ENCODE measurements at places on chromosomes 16 and 17.

DNA sequence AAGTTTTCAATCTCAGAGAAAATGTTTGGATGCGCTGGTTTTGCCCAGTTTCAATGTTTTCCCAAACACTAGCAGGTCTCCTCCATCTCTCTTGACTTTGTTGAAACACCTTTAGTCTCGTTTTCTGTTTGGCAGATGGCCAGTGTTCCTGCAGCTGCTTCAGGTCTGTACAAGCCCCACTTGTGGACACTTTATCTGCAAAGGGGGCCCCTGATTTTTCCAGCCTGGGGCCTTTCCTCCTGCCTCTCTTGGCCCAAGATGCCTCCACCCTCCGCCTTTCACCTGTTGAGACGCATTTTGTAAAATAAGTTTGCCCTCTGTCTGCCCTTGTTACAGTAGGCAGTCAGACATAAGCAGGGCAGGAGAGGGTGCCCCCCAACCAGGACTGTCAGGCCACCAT is 21.8 kb upstream of the PRM1 start:
- DNase-seq: no peak

DNA sequence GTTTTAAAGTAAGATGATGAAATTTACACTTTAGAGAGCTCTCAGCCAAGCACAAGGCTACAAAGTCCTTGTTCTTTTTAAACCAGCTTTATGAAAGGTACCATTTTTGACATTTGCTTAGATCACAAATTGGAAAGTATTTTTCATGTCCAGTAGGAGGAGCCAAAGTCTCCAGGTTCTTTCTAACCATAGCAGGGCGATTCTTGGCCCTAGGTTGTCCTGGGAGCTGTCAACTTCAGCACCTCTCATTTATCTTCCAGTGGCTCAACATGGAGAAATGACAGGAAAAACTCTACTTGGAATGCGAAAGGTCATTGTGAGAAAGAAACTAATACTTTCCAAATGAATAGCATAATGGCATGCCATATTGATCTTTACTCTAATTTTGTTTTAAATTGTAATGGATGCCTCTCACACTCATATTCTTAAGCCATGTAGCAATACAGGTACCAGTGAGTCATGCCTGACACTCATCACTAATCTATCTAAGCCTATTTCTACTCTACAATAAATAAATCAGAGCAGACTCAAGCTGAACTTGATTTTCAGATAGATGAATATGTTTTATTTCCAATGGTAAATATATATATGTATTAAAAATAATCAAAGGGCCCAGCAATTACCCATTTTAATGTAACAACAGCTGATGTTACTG is 919.1 kb upstream of the EEF2KMT start:
- no peak for DNase-seq

GRCh38 chr16:2973093-2973492 is 3.9 kb downstream of the PAQR4 start:
- DNase-seq: no peak

GRCh38 chr17:3843935-3844516 is 2.0 kb downstream of the NCBP3 start:
- DNase-seq: no peak

DNA sequence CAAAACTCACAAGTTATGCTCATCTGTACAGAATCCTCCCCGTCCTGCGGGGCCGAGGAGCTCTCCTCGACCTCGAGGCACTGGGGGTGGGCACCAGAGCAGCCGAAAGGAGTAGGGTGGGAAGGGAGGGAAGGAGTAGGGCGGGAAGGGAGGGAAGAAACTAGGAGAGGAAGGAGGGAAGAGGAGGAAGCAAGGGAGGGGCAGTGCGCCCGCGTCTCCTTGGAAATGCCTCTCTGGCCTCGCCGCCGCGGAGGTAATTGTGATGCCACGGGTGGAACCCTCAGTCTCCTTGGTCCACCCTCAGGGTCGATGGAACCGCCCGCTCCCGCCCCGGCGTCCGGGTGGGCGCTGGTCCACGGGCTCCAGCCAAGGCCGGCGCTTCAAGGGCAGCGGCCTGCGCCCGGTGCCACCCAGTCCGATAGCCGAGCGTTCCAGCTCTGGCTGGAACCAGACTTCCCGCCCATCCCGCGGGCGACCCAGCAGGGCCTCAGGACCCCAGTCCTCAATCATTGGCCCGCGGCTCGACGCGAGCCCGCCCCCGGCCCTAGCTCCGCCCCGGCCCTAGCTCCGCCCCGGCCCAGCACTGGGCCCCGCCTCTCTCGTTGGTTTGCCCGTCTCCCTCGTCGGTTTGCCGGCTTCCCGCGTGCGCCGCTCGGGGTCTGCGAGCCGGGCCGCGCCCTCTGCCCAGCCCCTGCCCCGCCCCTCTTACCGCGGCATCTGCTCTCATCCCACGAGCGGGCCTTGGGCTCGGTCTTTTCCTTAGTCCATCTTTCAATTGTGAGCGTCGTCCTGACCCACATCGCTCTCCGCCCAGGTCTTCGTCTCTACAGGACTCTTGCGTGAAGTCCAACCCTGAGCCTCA is 596 bp downstream of the PROCA1 start:
- no peak for DNase-seq

DNA sequence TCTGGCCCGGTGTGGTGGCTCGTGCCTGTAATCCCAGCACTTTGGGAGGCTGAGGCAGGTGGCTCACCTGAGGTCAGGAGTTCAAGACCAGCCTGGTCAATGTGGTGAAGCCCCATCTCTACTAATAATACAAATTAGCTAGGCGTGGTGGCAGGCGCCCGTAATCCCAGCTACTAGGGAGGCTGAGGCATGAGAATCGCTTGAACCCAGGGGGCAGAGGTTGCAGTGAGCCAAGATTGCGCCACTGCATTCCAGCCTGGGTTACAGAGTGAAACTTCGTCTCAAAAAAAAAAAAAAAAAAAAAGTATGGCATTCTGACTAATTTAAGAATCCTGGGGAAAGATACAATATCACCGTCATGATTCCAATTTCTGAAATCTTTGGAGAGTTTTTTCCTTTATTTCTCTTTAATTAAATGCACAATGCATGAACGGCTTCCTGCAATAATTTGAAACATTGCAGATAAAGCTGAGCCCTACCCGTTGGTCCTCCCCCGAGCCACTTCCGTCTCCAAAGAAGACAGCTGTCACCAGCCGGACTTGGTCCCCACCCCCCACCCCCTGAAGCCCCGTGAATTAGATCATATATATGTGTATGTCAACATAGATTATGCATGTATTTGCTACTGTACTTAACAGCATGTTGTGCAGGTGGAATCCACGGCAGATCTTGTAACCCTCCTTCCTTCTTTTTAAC is 142.6 kb upstream of the PLCG2 start:
- no peak for DNase-seq

- DNase-seq: no peak
Measured at GRCh38 chr16:87107201-87107600, 210.0 kb downstream of the C16orf95 start.

- DNase-seq: peak; percentile 9
Measured at GRCh38 chr17:72560303-72561247, 439.8 kb downstream of the SOX9 start.

- no peak for DNase-seq
Measured at GRCh38 chr16:23523876-23524385, 13.6 kb upstream of the GGA2 start.

- no peak for DNase-seq
Measured at GRCh38 chr17:7072406-7072805, 7.6 kb downstream of the CLEC10A start.

- no peak for DNase-seq
Measured at GRCh38 chr16:54265575-54266107, 20.9 kb downstream of the IRX3 start.

DNA sequence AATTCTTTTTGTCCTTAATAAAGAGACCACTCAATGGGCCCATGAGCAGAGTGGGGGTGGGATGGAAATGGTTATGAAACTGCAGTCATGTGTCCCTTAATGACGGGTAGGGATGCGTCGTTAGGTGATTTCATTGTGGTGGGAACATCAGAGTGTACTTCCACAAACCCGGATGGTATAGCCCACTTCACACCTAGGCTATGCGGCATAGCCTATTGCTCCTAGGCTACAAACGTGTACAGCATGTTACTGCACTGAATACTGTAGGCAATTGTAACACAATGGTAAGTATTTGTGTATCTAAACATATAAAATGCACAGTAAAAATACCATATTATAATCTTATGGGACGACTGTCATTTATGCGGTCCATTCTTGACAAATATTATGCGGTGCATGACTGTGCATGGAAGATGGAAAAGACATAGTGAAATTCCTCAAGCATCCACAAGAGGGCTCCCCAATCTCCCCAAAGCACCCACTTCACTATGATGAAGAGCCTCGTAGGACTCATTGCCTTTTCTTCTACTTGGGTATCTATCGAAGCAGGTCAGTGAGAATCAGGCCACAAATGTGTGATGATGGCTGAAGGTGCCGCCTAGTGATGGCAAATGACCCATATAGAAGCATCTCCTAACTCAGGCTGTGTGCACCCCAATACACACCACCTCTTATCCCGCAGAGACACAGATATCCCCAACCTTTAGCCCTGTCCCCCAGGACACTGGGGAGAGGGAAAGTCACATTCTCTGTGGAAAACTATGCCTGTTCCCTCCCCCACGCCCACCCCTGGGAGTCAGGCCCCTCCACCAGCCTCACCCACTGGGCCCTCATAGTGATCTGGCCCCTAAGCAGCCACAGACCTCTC is 43.5 kb downstream of the TBX21 start:
- no peak for DNase-seq

GRCh38 chr16:75319513-75320411 is 68.3 kb upstream of the BCAR1 start:
- DNase-seq: no peak

- DNase-seq: peak; percentile 20
Measured at GRCh38 chr17:6603744-6604325, 36.7 kb downstream of the KIAA0753 start.

DNA sequence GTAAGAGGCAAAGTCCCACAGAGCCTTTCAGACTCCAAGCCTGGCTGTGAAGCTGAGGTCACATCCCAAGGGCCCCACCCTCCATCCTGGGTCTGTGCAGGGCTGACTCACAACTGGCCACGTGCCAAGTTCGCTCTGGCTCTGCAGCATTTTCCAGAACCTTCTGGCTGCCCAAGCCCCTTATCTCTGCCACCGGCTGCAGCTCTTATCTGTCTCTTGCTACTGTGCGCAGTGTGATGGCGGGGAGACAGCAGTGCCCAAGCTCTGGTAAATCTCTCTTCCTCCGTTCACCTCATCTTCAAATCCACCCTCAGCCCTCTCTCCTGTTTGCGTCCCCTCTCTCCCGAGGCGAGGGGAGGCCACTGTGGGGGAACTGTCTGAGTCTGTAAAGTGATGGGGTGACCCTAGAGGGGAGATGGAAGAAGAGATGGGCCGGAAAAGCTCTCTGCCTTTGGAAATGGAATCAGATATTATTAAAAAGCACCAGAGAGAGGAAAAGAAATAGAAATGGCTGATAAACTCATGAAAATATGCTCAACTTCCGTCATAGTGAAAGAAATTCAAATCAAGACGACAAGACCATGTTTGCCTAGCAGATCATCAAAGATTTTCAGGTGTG is 162.7 kb upstream of the CDC42EP4 start:
- no peak for DNase-seq

DNA sequence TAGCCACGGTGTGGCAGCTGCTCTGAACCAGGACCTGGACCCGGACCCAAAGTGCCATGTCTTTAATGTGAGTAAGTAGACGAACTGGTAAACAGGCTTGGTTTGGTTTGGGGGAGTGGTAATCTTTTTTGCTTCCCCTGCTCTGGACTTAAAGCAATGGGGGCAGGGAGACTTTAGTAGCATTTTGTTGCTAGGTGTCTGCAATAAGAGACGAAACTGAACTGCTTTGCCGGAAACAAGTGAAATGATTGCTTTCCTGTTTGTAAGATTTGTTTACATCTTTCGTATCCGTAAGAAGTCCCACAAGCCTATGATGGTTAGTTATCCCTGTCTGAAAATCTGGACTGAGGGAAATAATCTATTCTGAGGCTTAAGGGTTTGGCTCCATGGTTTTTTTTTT is 21.5 kb downstream of the PRCD start:
- DNase-seq: no peak
